H4 (cell line): ENCODE measurements at places on chromosomes 4 and X. TPM values are rescaled to one million over a fixed set of nuclear protein-coding genes. Genes with fewer than 3 reads are reported as not detected.

The COPS4 gene
- 99.9 and 103 TPM in 2 replicates for total RNA-seq

The HERC5 gene
- 18.2 and 18.7 TPM in 2 replicates for total RNA-seq

The ERCC6L gene
- 8.6 and 13.1 TPM in 2 replicates for total RNA-seq

The SATL1 gene
- not detected in 2 replicates for total RNA-seq

The CSAG3 gene
- total RNA-seq, result 3.2 and 3.3 TPM in 2 replicates

The SLC10A4 gene
- total RNA-seq, result 0.06 and 1.5 TPM in 2 replicates
